Stimulated activated CD4-positive, alpha-beta T cell treated with anti-CD3 and anti-CD28 coated beads, TNF-alpha, amount 100 ng/mL, for 4 hours (primary cell): ENCODE measurements at places on chromosomes 1 and 21.

- no peak for DNase-seq
These were observed 1.9 kb downstream of the BTBD19 start for GRCh38 chr1:44810101-44810761.

GRCh38 chr1:42927274-42927841, 31.3 kb downstream of the SLC2A1 start:
- DNase-seq = no peak

DNA sequence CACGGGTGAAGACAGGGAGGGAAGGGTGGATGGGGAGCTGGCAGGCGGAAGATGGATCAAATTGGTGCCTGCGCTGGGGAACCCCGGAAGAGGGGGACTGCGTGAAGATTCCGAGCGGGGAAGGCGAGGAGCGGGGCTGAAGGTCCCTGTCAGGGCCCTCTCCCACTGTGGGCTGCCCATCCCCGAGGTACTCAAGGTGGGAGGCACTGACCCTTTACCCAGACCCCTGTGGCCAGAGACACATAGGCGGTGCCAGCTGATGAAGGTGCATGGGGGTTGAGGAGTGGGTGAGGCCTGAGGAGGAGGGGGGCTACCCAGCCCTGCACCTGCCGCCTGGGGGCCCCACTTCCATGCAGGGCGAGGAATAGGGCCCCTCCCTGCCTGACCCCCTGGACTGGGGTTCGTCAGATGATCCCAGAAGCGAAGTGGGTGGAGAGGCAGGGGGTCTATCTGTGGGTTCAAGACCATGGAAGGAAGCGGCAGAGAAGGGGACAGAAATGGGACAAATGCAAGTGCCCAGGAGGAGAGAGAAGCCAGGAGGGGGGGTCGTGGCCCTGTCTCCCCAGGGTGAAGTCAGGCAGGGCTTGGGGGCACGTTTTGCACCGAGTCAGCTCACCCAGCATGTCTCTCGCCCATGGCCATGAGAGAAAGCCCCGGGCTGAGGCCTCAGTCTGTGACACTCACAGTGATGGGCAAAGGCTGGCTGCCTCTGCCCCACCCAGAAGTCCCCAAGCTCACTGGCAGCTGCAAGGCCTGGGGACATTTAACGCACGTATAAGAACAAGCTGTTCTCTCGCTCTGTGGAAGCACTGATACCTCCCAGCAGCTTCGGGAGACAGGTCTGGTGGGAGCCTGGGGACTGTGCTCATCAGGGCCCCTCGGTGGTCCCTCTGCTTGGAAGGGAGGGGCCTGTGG, 7.0 kb upstream of the MMEL1 start:
- no peak for DNase-seq

DNA sequence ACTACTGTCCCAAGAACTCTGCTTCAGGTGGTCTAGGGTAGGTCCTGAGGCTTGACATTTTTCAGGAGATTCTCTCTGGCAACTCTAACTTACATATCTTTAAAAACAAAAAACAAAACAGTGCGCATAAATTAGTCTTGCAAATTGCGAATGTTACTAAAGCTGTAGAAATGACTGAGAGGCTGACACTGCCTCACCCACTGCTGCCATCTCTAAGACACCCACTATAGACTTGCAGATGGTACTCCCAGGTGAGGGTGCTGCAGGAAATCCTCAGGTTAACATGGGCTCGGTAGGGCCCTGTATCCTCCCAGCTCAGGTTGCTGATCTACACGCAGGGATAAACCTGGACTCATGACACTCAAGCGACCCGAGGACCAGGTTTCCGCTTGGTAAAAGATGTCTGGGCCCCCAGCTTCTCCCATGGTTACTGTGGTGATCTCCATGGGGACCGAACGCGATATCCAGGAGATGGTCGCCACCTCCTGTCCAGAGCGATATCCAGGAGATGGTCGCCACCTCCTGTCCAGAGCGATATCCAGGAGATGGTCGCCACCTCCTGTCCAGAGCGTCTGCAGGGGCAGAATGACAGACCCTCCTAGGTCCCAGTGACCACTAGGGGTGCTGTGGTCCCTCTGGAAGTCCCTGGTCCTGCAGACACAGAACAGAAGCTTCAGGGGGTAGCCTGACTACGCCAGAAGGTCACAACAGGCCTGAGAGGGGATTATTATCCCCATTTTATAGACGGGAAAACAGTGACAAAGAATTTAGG, 16.2 kb upstream of the LY9 start:
- DNase-seq = no peak
